Stimulated activated CD4-positive, alpha-beta T cell treated with anti-CD3 and anti-CD28 coated beads, Interleukin-15, amount 100 ng/mL, for 48 hours (primary cell): ENCODE measurements at places on chromosomes 5 and 9.

GRCh38 chr9:137325124-137325523, 23.1 kb upstream of the NRARP start:
- no peak for DNase-seq

GRCh38 chr9:101398930-101399642, 435 bp downstream of the ZNF189 start:
- DNase-seq, result no peak

DNA sequence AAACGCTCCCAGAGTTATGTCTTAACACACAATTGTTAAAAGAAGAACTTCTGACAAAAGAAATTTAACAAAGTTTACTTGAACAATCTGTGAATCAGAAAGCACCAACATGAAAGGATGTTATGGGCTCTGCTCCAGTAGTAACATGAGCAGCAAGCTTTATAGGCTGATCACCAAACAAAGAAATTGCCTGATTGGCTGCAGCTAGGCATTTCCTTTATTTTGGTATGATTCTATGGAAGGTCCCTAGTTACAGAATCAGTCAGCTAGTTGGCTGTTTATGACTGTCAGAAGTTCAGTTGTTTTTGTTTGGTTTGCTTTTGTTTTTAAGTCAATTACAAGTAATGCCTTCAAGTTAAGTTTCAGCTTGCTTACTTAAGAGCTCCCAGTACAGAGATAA, 102.4 kb upstream of the SMC2 start:
- DNase-seq, result no peak

GRCh38 chr5:53934151-53934820, 373.8 kb downstream of the NDUFS4 start:
- DNase-seq, result no peak

DNA sequence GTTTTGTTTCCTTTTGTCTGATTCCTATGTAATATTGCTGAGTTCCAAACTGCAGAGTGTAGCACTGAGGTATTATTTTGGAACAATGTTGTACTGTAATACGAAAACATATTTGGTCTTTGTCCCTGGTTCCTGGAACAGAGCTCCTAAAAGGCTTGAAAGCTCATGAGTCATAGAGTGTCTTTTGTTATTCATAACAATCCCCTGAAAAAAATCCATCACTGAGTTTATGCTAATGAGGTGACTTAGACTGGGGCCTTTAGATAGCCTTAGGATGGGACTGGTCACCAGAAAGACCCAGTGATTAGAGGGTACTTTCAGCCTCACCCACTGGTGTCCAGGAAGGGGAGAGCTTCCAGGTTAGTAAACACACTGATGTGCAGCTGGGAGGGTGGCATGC, 132.7 kb upstream of the POU5F2 start:
- no peak for DNase-seq

DNA sequence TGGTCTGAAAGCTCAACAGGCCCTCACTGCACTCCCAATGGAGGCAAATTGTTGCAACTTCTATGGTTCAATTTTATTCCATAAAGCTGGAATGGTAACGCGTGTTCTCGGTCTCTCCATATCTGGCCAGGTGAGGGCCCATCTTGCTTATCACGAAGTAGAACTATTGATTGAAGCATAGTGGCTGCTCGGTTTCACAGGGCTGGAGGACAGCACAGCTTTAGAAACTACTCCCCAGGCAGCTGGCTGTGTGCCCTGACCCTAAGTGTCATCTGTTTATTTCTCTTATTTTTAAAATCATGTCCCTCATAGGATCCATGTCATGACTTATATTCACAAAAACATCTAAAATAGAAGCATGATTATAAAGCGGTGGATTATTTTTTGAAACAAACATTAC, 223.4 kb downstream of the NPR3 start:
- no peak for DNase-seq
